ENCODE measurements at places on chromosomes 7 and 10.

DNA sequence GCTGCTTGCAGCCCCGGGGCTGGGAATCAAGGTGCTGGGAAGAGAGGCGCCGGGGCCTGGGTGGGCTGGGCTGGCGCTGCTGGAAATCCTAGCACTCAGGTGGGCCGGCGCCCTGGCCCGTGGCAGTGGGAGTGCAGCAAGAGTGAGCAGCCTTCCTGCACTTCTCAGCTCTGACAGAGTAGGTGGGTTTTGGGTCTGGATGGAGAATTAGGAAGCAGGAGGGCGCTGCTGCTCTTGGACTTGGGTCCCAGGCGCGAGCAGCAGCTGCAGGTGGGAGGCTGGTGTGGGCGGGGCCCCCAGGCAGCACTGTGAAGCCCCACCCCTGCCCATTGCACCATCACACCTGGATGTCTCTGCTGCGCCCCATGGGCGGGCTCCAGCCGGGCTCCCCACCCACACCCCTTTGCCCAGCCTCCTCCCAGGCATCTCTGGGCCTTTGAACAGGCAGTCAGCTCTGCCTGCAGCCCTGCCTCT, 6.0 kb downstream of the BRI3 start:
- no peak for DNase-seq

DNA sequence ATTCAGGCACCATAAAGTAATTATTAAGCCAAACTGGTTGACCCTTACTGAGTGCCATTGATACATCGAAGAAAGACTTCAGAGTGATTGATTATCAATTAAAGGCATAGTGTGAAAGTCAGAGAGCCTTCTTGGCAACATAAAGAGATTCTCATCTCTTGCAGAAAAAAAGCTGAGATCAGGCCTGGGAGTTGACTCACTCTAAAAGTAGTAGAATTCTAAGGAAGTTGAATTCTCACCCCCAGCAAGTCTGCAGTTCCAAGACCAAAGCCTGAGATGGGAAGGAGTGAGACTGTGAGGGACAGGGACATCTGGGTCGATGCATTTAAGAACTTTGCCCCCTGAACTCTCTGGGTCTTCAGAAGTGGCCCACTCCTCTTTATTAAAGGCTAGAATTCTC, 21.6 kb upstream of the ERCC6 start:
- DNase-seq, result no peak

DNA sequence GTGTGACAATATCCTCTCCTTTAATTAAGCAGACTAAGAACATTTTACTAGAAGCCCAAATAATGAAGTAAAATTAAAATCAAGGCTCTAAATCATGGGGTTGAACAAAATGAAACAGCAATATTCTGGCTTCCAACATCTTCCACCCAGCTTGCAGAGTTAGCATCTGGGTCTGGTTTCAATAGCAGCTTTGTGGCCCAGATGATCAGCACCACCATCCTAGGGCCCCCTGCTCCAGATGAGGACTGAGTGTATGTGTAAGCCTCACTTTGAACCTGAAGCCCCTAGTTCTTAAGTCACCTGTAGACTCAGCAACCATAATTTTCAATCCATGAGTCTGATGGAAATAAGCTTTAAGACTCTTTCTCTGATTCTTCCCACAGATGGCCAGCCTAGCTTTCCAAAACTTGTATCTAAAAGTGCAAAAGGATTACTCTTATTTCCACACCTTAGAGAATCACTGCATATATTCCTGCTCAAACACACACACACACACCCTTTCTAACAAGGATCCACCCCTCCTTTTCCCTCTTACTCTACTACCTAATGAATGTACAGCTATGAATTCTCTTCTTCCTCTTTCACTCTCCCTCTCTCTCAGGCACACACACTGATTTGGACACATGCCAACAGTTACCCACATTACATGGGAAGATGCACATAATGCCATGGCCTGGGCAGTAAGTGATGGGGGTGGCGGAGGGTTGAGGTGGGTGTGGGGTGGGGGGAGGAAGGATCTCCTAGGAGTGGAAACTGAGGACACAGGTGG, 3.5 kb downstream of the DENND11 start:
- DNase-seq, result no peak

DNA sequence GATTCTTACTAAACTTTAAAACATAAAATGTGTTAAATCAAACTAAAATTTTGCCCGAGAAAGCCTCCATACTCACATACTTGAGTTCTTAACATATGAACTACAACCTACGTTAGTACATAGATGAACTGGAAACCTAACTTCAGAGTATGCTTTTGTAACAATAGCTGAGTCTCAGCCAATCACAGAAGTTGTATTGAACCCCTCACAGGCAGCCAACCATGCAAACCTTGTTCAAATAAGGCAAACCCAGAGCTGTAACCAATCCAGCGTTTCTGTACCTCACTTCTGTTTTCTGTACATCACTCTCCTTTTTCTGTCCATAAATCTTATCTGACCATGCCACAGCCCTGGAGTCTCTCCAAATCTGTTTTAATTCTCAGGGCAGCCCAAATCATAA, 157.3 kb upstream of the COL1A2 start:
- no peak for DNase-seq

GRCh38 chr10:29533696-29534285, 101.0 kb downstream of the SVIL start:
- DNase-seq, result no peak

- DNase-seq, result no peak
Measured at GRCh38 chr7:29516491-29516890, 47.1 kb upstream of the PRR15 start.

GRCh38 chr7:44210107-44210506, 9.3 kb downstream of the YKT6 start:
- DNase-seq, result no peak

DNA sequence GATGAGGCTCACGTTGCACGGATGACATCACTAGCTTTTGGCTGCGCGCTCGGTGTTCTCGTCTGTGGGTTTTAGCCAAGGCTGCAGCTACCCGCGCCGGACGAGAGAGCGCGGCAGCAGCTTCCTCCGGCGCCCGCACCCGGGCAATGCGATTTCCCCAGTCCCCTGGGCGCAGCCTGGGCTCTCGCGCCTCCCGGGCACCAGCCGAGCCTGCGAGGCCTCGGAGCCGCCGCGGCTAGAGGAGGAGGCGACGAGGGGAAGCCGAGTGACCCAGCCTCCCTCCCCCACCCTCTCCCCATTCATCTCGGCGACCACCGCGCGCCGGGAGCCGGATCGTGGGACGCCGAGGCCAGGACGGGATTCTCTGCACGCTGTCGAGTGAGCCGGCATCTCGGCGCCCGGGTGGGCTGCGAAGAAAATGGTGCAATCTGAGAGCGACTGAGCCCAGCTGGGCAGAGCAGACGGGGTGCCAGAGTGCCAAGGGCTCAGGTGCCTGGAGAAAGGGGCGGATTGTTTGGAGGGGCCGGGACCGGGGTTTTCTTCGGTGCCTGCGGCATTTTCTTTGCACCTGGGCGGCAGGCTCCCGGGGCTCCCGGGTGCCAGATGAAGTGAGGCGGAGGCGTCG, 1.2 kb upstream of the TMEM178B start:
- no peak for DNase-seq

DNA sequence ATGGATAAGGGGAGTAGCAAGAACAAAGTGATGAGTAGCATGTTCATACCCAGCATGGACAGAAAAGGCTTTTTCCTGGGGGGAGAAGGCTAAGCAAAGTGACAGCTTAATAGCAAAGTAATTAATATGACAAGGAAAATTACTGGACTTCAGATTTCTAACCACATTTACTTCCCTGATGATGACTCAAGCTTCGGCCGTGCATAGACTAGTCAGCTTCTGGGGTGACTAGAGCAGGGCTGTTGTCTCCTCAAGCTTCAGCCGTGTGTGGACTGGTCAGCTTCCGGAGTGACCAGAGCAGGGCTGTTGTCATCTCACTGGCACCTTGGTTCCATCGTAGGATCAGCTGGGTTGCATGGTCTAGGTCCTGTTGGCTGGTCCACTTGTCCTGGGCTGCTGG, 2.1 kb upstream of the ZNF117 start:
- no peak for DNase-seq

DNA sequence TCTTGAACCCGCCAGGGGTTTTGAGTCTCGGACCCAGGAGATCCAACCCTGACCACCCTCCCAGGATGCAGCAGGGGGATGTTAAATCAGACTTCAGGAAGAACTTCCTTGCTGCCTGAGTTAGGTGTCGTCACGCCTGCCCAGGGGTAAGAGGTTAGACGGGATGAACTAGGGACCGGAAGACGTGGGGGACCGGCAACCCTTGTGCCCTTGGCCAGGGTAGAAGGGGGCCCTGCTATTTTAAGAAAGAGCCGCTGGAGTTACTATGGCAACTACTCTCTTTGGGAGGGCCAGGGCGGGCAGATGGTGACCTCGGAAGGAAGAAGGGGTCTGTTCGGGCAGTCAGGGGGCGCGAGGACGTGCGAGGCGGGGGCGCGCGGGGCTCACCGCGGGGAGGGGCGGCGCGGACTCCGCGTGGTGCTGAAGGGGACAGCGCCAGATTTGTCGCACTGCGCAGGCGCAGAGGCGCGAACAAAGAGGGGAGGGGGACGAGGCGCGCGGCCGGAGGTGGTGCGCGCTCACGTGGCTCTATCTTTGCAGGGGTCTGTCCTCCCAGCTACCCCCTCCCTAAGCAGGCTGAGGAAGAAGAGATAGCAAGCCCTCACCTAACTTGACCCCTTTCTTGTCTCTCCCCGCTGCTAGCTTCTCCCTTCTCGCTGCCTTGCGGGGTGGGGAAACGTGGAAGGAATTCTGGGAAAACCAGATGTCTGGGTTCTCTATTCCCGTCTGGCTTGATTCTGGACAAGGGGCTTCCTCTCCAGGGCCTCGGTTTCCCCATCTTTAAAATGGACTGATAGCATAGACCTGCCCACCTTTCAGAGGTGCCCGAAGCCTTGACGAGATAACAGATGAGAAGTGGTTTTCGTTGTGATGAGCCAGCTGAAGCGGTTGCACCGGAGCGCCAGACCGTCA, 940 bp upstream of the PSD start:
- DNase-seq, result no peak

DNA sequence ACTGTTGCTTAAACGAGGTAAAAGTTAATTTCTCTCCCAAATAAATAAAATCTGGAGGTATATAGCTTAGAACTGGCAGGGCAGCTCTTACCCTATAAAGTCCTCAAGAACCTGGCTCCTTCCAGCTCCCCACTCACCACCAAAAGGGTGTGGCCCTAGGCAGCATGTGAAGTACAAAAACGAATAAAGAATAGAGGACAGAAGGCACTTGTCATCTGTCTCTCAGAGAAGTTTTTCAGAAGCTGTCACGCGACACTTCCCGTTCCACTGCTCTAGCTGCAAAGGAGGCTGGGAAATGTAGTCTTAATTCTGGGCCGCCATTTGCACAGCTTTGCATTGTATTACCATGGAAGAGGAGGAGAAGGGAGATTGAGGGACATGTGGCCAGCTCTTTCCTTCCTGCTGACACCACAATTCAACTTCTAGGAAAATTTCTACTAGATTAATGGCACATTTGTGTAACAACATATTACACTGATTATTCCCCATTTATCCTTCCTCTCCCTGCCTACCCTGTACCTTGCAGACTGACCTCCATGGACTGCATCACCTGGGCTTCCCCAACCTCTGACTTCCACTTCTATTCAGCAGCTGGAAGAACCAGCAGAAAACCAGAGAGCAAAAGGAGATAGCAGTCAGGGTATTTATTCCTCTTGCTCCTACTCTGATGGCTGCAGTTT, 62.2 kb downstream of the CCDC71L start:
- DNase-seq, result peak; percentile 29

DNA sequence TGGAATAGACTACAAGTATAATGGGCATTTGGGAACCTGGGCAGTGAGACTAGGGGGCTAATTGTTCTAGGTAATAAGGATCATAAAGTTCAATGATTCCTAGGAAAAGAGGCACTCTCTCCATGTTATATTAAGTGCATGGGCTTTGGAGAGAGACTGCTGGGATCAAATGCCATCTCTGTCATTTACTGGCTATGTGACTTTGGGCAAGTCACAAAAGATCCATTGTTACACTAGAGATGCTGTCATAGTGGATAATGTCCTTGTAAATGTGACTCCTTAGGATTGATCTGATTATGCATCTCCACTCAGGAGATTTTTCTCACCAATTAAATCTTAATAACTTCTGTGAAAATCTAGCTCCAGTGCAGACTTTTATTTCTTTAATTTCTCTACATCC, 156.3 kb upstream of the CACNA2D1 start:
- DNase-seq, result no peak

- DNase-seq, result no peak
Measured at GRCh38 chr10:98257198-98257597, 10.8 kb downstream of the LOXL4 start.

GRCh38 chr10:38209332-38209731, 115.2 kb downstream of the ZNF37A start:
- no peak for DNase-seq

GRCh38 chr10:71608819-71609768, 110.5 kb downstream of the C10orf105 start:
- DNase-seq, result peak; percentile 43

- DNase-seq, result no peak
Measured at GRCh38 chr10:77391605-77392235, 245.9 kb downstream of the KCNMA1 start.

- no peak for DNase-seq
Measured at GRCh38 chr10:61181832-61182231, 237.8 kb upstream of the RHOBTB1 start.

DNA sequence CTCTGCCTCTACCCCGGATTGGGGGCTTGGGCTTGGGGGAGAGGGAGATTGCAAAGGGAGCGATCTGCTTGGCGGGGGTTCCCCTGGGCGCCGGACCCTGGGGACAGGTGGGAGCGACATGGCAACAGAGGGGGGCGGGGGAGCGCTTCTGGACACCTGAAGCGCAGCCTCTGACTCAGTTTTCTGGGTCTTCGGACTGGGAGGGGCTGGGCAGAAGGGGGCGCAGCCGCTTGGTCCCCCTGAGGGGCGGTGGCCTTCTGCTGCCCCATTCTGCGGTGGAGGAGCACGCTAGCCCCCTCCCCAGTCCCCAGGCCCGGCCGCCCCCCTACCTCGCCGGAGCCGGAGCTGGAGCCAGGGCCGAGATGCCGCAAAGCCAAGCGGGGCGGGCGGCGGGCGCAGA, 380 bp downstream of the NAT16 start:
- DNase-seq, result no peak

GRCh38 chr7:151079199-151079910, 1.3 kb downstream of the FASTK start:
- no peak for DNase-seq

DNA sequence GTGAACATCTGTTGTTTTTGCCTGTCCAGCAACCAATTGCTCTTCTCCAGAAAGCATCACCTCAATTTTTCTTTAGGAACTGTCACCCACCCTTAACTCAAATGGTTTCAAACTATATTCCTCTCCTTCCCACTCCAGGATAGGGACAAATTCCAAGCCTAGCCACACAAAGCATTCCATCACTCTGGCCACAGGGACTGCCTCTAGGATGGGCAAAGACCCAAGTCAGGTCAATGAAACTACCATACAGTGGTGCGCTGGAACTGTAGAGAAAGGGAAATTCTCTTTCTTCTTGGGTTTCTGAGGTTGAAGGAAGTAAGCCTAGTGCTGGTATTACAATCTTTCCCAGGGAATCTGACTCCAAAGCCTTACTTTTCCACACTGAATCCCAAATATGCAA, 3.6 kb downstream of the MICU1 start:
- DNase-seq, result no peak
